ENCODE measurements at places on chromosomes 4 and X.

GRCh38 chr4:52260514-52261210 lies 209.6 kb downstream of the SPATA18 start:
- no peak for DNase-seq

GRCh38 chr4:138087066-138087719 lies 155.0 kb downstream of the SLC7A11 start:
- no peak for DNase-seq

GRCh38 chrX:10379878-10380277 lies 223.1 kb downstream of the CLCN4 start:
- no peak for DNase-seq

GRCh38 chr4:38987491-38987890 lies 44.7 kb downstream of the TMEM156 start:
- no peak for DNase-seq
